Glutamatergic neuron (in vitro differentiated cells): ENCODE measurements at places on chromosomes 5 and 9.

DNA sequence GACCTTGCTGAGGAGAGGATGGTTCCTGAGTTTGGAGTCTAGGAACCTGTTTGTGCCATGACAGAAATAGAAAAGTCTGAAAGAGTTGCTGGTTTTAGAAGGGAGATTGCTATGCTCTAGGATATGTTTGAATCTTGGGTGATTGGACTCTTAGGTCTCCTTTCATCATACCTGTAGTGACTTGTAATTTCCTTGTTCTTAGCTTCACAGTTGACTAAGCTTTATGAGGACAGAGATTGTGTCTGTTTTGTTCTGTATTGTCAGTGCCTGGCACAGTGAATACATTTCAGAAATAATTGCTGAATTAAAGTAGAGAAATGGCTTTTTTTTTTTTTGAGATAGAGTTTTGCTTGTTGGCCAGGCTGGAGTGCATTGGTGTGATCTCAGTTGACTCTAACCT is 31.5 kb downstream of the GAPVD1 start:
- no peak for DNase-seq

DNA sequence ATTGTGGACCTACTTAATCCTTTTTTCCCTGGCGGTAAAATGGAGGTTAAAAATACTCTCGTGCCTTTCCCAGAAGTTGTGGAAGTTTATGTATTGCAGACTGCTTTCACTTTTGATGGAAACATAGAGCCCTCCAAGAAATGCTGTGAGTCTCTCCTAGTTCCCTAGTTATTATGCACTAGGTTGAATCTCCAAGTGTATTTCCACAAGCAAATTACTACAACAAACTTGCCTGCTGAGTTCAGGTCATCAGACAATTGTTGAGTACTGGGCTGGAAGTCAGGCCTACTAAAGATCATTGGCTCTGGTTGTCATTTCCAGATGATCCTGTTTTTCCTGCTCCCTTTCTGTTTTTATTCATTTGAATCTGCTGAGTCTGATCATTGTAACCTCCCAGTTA is 104.1 kb downstream of the CD180 start:
- DNase-seq, result no peak

- no peak for DNase-seq
Measured at GRCh38 chr5:77305956-77306355, 95.5 kb downstream of the PDE8B start.

- DNase-seq, result no peak
Measured at GRCh38 chr5:113068559-113068958, 92.0 kb downstream of the DCP2 start.

DNA sequence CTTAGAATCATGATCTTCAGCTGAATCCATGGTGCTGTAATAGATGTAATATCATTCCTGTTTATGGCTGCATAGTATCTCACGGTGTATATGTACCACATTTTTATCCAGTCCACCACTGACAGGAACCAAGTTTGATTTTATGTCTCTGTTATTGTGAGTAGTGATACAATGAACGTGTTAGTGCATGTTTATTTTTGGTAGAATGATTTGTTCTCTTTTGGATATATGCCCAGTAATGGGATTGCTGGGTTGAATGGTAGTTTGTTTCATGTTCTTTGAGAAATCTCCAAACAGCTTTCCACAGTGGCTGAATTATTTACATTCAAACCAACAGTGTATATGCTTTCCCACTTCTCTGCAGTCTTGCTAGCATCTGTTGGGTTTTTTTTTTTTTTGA is 175.1 kb upstream of the CDH10 start:
- no peak for DNase-seq

DNA sequence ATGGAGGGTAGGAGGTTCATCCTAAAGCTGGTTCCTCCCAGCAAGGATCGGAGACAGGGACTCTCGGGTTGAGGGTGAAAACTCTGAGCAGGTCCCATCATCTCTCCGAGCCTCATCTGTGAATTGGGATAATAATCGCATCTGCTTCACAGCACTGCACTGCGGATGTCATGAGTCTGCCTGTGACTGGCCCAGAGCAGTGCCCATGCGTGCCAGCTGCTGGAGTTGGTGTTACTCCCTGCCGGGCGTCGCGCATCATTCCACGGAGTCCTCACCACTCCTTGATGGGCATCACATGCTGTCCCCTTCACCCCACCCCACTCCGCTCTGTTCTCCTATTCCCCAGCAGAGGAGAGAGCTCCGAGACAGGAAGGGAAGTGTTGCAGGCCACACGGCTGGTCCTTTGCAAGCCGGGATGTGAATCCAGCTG is 35.1 kb upstream of the ORM1 start:
- DNase-seq, result peak; percentile 14

DNA sequence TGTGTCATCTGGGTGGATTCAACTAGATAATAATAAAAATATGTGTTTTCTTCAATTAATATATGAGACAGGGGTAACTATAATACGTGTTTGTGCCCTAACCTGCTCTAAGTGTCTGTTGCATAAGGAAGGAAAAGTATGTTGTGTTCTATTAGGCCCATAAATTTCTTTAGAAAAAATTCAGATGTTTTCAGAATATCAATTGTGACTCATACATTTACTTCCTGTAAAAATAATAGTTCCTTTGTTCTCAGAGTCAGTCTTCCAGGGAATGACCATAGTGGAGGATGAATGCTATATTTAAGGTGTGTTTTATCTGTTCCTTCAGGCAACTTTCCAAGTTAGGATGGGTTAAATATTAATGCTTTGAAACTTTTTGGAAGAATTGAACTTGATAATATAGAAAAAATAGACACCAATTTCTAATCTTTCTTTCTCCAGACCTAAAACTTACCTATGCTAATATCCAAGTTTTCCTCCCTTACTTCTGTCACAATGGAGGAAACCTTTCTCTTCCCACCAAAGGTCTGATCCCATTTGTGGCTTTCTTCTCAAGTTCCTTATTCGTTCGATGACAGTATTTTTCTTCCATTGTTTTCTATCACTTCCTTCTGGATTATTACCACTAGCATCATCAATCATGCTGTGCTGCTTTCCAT is 49.9 kb downstream of the ISL1 start:
- DNase-seq, result no peak

DNA sequence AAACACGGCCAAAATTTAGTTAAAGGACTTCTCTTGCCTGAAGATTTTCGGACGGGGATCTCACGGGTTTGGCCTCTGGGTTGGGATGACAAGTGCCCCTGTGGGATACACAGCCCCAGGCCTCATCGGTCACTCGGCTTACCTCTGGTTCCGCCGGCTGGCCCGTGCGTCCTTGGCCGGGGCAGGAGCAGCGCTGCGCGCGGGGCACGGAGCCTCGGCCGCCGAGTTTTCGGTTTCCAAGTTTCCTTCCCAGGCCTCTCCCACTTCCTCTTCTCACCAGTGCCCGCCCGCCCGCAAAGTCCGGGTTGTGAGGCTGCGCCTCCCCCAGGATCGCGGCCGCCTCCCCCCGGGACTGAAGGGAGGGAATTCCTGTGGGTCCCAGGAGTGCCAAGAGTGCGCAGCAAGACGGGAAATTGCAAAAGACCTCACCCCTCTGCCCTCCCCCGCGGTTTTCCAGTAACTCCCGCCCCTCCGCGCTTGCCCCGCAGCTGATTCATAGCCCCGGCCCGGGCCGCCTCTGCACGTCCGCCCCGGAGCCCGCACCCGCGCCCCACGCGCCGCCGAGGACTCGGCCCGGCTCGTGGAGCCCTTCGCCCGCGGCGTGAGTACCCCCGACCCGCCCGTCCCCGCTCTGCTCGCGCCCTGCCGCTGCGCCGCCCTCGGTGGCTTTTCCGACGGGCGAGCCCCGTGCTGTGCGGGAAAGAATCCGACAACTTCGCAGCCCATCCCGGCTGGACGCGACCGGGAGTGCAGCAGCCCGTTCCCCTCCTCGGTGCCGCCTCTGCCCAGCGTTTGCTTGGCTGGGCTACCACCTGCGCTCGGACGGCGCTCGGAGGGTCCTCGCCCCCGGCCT is at the start of gene OSMR:
TSS of gene OSMR (plus strand) at position 487 of the 853 bp plus-strand sequence. CDS start 23,033 bp downstream, outside the sequence.
- DNase-seq, result peak; percentile 50

DNA sequence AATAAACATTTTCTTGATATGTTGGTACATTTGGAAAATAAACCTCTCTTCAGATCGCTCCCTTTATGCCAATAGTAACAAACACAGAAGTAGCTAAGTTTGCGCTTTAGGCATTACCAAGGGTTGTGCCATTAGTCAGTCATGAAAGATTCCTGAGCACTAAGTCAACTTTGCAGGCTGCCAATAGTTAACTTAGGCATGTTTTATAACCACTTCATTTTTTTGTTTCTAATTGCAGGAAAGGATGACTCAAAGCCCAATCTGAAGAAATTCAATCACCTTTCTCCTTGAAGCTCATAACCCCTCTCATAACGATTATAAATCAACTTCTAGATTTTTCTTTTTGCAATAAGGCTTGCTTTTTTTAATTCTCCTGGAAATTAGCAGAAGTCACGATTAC is 517.0 kb downstream of the AGTPBP1 start:
- no peak for DNase-seq

GRCh38 chr5:171420431-171421241 is 1.2 kb downstream of the FGF18 start:
- DNase-seq, result peak; percentile 48

DNA sequence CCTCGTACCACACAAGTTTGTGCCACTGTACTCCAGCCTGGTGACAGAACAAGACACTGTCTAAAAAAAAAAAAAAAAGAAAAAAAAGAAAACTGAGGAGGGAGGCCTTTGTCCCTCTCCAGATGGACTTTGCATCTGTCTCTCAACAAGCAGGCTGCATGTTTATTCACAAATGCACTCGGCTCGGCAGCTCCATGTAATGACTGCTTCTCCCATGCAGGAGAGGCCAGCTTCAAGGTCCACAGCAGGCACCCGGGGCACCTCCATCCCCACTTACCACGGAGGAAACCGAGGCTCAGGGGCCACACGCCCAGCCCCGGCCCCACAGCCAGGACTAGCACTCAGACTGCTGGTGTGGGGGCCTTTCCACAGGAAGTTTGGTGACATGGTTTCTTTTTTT is 13.1 kb upstream of the NCS1 start:
- DNase-seq, result no peak

GRCh38 chr9:71648453-71648852 is 119.9 kb downstream of the CEMIP2 start:
- no peak for DNase-seq

DNA sequence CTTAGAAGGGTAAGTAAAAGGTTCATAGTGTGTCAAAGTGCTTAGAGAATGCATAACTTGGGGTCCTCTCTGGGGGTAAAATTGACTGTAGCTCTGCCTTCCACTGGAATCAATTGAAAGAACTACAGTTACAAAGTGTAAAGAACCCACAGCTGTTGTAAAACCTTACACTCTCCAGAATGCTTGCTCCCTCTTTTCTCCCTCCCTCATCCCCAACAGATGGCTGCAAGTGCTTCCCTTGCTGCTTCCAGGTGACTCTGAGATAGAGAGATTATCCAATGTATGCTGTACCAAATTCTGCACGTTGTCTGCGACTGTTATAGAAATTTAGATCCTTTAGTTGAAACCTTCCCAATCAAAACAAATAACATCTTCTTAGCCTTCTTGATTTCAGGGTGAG is 126.0 kb downstream of the STK32A start:
- DNase-seq, result no peak

GRCh38 chr9:5321058-5321457 is 16.5 kb upstream of the RLN2 start:
- no peak for DNase-seq

DNA sequence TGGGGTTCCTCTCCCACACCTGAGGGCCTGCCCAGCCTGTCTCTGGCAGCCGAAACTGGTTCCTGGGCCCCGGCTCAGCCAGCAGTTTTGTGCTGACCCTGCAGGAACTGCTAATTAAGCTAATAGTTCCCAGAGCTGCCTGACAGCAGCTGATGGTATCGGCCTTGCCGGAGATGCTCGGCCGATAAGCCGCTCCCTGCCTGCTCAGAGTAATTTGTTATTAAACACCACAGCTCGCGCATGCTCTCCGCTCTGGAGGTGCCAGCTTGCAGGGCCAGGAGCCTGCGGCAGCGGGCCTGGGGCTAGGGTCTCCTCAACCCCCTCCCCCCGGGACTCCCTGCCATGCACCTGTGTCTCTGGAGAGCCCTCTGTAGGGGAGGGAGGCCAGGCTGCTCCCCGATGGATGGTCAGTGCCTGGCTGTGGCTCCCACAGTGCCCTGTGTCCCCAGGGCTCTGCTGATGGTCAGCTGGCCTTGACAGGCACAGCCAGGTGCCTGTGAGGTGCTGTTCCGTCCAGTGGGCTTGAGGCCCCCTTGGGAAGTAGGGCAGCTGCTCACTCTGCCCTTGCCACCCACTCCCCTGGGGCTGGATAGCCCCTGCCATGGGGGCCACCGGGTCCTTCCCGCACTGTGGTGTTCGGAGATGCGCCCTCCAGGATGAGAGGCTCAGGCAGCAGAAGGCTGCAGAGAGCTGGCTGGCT is 41.7 kb downstream of the RXRA start:
- DNase-seq, result peak; percentile 59

- DNase-seq, result no peak
Measured at GRCh38 chr5:175381130-175381529, 62.9 kb downstream of the DRD1 start.

- no peak for DNase-seq
Measured at GRCh38 chr5:139458580-139459407, 3.7 kb downstream of the ECSCR start.

GRCh38 chr5:18754201-18754600 is 1119.9 kb downstream of the TAF11L14 start:
- no peak for DNase-seq

GRCh38 chr5:68661237-68661636 is 432.6 kb upstream of the SLC30A5 start:
- peak; percentile 28 for DNase-seq

- no peak for DNase-seq
Measured at GRCh38 chr9:112009656-112010055, 113.0 kb downstream of the UGCG start.

GRCh38 chr5:145161391-145161790 is 673.8 kb downstream of the PRELID2 start:
- no peak for DNase-seq

- DNase-seq, result peak; percentile 69
Measured at GRCh38 chr5:147234825-147235635, at the start of gene STK32A. Gene STK32A (plus strand): TSS chr5:147235026. CDS start chr5:147239635, 4,609 bp downstream.

- DNase-seq, result no peak
Measured at GRCh38 chr5:19615661-19616060, 372.3 kb downstream of the CDH18 start.

- no peak for DNase-seq
Measured at GRCh38 chr9:28584542-28584941, 1011.3 kb upstream of the C9orf72 start.

GRCh38 chr5:36772276-36773140 is 104.1 kb upstream of the NIPBL start:
- no peak for DNase-seq

GRCh38 chr9:121738968-121739367 is 87.5 kb downstream of the DAB2IP start:
- DNase-seq, result no peak

GRCh38 chr5:169667896-169668674 is 31.0 kb downstream of the DOCK2 start:
- DNase-seq, result no peak

DNA sequence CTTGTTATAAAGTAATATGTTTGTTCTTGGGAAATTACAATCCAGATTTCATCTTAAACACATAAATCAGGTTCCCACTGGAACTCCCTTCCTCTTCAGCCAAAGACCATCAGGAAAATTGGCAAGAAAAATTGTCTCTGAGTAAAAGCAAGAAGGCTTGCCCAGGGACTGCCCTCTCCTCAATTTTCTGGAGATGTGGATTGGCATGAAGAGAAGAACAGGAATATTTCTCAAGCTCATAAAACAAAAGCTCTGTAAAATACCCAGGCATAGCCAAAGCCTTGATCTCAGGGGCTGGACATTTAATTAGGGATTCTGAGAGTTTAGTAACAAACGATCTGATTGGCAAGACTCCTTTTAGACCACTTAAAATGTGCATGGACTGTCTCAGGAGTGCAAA is 223.4 kb downstream of the ZNF608 start:
- no peak for DNase-seq

- no peak for DNase-seq
Measured at GRCh38 chr5:130964231-130965202, 200.5 kb downstream of the HINT1 start.

GRCh38 chr5:126579716-126580115 is 15.3 kb downstream of the ALDH7A1 start:
- DNase-seq, result no peak
